ENCODE measurements at places on chromosomes 7 and 10.

DNA sequence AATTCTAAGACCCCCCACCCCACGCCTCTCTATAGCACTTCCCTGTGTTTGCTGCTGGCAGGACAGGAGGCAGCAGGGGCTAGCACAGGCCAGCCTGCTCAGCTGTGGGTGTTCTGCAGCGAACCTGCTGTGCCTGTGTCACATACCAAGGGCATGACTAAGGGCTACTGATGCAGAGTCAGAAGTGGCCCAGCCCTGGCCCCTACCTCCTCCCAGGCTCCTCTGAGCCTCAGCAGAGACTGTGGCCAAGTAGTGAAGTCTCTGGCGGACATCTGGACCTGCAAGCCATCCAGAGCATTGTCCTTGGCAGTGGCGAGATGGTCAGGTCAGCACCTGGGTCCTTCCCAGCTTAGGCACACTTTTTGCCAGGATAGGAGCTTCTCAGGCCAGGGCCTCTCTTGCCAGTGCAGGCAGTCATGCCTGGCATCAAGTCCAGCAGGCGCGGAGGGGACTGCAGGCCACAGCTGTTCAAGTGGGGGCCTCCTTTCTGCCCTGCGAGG, 116.3 kb upstream of the RET start:
- DNase-seq: peak; percentile 25

- no peak for DNase-seq
Measured at GRCh38 chr7:129875745-129876411, 76.9 kb downstream of the UBE2H start.

DNA sequence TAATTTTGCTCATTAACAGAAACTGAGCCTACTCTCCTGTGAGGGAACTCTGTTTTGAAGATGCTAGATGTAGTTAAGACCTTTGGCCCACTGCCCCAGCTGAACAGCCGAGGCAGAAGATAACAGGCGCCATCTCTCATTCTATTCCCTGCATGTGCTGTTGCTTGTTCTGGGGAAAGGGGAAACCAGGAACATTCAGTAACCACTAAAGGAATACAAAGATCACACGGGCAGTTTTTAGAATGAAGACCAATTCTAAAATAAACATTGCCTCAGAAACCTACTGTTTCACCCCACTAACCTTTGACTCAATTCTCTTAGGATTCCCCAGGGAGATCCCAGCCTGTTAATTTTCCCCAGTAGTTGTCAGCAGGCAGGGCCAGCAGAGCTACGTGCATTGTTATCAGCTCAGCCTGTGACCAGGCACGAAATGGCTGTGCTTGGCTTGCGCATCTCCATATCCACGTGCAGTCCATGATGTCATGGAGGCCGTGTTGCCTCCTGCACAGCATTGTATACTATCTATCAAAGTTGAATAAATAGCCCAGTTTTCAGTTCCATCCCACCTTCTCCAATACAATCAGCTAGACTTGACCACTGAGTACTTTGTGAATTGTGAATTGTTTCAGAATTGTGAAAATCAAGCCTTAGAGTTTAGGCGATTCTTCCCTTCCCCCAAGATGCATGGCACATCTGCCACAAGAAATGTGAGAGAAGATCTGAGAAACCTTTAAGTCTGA, 36.0 kb downstream of the ANK3 start:
- DNase-seq: no peak

DNA sequence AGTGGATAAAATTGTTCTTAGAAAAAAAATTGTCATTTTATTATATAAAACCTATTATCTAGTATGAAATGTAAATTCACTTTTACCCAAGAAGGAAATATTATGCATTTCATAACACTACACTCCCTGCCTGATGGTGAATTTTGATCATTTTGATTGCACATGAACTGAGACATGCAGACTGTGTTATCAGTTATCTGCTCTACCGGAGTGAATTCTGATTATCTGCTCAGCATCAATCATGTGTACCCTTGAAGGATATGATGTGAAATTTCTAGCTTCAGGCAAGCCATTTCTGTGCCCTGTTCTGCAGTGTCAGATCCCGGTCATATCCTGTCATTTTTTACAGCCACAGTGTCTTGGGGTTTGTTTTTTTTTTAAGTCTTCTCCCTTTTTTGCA, 85.0 kb upstream of the FGL2 start:
- DNase-seq: no peak

GRCh38 chr7:80918909-80919721, at the start of gene SEMA3C:
Gene SEMA3C, minus strand, starts transcription at chr7:80919051. Its CDS starts 2,270 bp downstream, at chr7:80916781.
- DNase-seq: peak; percentile 45

DNA sequence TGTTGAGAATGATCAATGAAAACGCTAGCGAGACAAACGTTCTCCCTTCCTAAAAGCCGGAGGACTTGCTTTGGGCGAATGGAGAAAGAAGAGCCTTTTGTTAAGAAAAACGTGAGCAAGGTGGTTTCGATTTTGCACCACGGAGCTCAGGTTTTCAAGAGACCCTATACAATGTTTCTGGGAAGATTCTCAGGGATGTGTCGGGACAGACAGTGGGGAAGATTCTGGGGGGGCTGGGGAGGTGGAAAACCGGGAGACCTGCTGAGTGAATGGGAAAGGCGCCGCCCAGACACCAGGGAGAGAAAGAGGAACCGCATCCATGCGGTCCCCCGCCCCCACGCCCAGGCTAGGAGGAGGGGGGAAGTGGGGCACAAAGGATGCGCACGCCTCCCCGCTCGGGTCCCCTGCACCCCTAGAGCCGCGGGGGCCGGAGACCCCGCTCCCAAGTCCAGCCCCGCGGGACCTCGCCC, 745 bp downstream of the YWHAG start:
- DNase-seq: no peak

GRCh38 chr7:128206017-128206746, 34.9 kb upstream of the LEP start:
- DNase-seq: no peak

DNA sequence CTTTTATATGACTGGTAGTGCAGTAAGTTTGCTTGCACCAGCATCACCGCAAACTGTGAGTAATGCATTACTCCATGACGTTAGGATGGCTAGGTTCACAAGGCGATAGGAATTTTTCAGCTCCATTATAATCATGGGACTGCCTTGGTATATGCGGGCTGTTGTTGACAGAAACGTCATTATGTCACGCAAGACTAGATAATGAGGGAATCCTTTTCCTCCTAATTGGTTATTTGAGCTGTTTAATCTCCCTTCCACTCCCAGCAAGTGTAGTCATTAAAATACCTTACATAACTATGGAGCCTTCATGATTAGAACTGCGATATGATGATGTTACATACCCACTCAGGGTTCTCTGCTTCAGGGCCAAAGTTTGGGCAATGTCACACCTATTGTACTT, 17.3 kb downstream of the KLLN start:
- DNase-seq: no peak

DNA sequence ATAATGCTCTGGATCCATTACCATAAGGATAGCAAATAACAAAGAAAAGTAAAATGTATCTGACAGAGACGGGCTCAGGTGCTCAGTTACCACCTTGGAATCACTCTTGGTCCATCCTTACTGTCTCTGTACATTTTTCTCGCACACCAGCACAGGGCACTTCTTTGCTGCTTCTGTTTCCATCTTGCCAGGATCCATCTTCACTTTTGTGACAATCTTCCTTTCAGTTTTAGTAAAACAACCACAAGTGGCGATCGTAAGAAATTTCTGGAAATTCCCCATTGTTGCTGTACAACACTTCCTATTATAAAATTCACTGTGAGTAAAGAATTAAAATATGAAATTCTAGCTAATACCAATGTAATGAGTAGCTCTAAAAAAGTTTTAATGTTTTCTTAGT, 695.5 kb downstream of the GRM8 start:
- DNase-seq: no peak

DNA sequence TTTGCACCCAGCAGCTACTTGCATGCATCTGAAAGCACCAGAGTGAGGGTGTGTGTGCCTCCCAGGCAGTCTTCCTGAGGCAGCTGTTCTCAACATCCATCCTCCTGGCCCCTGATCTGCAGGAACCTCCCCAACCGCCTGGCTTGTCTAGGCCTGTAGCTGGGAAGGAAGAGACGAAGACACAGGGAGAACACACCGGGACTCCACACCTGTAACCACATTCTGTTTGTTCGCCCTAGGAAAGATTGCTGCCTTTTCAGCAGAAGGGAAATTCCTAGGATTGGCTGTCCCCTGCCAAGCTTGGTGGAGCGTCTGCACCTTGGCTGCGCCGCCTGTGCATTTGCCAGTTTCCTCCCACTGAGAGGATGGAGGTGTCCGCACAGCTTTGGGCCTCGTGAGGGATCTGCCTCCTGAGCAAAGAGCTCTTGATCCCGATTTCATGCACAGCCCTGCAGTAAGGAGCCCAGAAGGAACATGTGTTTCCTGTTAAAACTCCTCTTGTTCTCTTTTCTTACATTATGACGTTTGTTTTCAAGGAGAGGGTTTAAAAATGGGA, 154.6 kb downstream of the TPST1 start:
- peak; percentile 81 for DNase-seq

DNA sequence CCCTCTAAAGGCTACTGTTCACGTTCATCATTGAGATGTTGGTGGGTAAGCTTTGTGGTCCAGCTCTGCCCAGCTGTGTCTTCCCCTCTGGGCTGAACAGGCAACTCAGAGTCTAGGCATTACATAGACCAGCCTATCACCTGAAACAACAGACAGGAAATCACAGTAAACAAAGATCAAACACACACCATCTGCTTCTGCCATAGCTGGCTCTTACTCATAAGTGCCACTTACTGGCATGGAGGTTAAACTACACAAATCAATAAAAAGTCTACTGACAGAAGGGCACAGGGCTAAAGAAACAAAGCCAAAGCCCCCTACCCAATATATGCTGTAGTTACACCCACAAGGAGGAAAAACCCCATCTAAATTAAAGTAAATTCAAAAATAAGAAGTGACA, 35.0 kb downstream of the SEPTIN14 start:
- no peak for DNase-seq

DNA sequence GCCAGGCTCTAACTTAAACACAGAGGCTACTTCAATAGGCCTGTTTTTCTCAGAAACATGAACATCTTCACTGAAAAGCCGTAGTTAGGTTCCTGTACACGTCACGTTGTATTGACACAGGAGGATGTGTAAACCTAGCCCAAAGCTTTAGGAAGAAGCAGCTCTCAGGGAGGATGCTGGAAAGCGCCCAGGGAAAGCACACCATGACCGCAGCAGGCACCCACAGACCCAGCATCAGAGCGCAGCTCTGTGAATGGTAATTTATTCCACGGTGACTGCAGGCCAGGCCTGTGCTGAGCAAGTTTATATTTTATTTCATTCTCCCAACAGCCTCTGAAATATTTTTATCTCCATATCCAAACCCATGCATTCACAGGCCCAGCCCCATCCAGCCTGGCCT, 51.1 kb downstream of the ASB13 start:
- DNase-seq: no peak

DNA sequence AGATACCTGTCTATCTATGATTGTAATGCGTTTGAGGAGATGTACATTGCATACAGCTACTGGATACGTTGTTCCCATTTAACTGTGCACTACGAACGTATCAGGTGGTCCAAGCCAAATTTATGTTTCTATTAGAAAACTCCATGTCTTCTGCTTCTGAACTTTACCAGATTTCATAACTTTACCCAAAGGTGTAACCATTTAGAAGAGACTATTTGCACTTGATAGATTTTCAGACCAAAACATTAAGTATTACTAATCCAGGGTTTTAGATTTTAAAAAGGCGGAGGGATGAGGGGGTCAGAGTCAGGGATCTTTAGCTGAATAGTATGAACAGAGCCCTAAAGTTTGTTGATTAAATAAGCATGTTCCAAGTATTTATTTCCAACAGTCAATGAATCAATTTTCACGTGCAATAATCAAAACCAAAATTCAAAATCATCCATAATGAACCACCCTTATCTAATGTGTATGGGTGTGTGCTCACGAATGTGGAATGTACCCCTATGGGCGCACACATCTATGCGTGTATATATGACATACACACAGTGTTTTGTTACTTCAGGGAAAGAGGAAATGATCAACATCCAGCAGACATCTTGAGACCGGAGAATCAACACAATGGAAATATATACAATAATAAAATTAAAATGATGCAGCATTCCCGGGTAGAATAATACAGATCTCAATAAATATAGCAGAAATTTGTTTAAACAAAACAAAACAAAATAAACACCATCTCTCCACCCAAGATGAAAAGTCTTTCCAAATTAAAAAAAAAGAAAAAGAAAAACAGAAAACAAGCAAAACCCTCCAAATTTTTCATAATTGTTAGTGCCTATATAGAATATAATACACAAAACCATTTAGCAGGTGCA, 3.4 kb downstream of the FEZF1 start:
- DNase-seq: no peak
